Dermis blood vessel endothelial cell (primary cell): ENCODE measurements at places on chromosomes 13 and 19.
A peak's percentile ranks its signal among the peaks of the same experiment; 100 is the strongest.

GRCh38 chr13:42498521-42498920 lies 75.4 kb upstream of the TNFSF11 start:
- no peak for DNase-seq

DNA sequence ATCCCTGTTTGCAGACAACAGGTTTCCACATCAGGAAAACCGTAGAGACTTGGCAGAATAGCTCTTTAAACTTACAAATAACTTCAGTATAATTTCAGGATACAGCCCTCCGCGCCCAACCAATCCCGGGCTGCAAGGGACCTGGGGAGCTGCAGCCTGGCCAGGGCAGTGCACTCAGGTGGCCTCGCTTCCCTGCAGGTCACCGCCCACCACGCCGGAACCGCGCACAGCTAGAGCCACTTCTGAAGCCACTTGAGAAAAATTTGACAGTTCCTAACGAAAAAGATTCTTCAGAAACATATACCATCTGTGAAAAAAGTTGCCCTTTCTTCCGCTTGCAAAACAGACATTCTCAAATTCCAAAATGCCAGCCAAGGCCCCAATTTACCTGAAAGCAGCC lies 11.1 kb downstream of the ZNF91 start:
- no peak for DNase-seq

- DNase-seq = no peak
Observed at GRCh38 chr13:83377491-83377890, 504.8 kb downstream of the SLITRK1 start.

DNA sequence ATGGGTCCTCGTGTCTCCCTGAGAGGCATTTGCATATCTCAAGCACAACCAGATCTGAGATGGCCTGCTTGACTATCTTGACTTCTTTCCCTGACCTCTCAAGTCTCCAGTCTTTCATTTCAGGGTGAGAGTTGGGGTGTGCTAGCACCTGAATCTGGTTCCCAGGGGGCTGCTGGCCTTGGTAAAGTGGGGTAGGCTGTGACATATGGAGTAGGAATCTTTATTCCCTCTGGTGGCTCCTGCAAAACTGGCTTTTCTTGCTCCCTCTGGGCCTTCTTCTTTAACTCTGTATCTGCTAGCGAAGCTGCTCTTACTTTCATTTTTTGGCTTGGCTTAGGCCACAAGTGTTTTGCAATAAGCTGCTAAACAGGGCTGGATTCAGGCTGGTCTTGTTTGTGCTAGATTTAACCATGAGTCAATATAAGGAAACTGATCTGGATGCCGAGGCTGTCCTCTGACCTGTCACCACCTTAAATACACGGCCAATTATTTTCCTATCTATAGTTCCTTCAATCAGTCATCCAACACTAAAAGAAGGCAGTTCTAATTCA lies 42.3 kb downstream of the ZNF493 start:
- no peak for DNase-seq

GRCh38 chr19:805600-806550 lies 8.6 kb downstream of the PTBP1 start:
- no peak for DNase-seq

DNA sequence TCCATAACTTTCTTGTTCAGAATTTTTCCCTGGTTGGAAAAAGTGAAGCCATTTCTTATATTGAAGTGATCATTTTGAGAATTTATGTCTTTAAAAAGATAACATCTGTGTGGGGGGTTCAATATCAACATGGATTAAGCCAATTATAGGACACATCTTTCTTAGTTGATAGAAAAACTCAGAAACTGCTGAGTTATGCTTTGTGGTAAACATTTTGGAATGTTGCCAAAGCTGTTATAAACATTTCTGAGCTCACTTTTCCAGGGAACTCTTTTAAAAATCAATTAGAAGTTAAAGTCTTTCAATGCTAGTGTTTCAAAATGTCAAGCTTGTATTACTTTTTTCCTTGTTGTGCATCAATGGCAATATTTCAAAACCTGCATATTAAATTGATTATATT lies 248.8 kb downstream of the DACH1 start:
- DNase-seq = peak; percentile 34

DNA sequence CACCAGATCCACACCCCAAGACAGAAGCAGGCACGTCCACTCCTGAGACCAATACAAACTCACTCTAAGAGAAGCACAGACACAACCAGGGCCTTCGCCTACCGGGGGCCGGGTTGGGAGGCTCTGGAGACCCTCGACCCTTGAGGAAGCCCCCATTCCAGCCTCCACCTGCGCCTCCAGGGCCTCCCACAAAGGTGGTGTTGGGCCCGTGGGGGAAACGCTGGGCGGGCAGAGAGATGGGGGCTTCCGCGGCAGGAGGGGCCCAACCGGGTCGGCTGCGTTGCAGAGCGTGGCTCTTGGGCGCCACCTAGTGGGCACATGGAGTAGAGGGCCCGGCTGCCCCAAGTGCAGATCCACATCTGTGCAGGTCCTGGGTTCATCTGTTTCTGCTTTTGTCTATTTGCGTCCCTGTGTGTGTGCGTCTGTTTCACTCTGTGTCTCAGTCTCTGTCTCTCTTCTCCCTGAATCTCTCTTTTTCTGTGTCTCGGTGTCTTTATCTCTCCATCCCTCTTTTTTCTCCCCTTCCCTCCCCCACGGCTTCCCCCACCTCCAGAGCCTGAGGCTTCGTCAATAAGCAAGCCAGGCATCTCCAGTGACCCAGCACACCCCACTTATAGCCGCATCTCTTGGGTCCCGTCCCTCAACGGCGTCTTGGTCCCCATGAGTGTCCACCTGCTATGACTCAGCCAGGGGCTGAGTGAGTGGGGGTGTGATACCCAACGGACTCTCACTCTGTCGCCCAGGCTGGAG lies 10.5 kb upstream of the TINCR start:
- peak; percentile 65 for DNase-seq

DNA sequence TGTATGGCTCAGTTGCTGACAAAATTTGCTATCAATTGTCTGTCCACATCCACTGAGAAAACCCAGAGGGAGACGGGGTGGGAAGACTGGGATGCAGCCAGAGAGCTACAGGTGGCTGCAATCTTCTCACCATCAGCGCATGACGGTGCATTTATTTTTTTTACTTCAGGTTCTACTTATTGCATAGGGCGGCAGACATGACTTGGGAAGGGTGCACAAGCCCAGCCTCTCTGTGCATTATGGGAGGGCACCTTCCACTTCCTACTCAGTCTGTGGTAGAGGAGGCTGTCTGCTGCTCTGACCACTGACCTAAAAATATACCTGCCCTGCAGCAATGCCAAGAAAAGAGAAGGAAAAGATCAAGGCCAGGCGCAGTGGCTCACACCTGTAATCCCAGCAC lies 73.1 kb downstream of the ABCC4 start:
- DNase-seq = no peak

GRCh38 chr19:9308091-9308770 lies 1.4 kb downstream of the ZNF699 start:
- DNase-seq = no peak

GRCh38 chr19:33621811-33622504 lies at the start of gene CHST8:
TSS of gene CHST8 (plus strand) at chr19:33621953. CDS start at chr19:33689262, 67,309 bp downstream.
- peak; percentile 35 for DNase-seq

DNA sequence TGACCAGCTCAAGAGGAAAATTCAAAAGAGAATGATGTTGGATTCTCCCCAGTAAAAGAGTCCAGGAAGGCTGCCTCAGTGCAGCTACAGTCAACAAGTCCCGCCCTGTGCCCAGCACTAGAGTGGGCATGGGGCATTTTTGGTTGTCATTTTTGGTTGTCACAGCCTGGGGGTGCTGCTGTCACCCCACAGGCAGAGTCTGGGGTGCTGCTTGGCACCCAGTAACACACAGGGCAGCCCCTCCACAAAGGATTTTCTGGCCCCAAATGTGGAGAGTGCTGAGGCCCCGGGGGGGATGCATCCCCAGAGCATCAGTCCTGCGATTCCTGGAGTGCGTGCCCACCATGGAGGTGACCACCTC lies 28.2 kb upstream of the TMEM255B start:
- DNase-seq = no peak

GRCh38 chr19:37466277-37466797 lies 907 bp downstream of the ZNF569 start:
- DNase-seq = no peak

DNA sequence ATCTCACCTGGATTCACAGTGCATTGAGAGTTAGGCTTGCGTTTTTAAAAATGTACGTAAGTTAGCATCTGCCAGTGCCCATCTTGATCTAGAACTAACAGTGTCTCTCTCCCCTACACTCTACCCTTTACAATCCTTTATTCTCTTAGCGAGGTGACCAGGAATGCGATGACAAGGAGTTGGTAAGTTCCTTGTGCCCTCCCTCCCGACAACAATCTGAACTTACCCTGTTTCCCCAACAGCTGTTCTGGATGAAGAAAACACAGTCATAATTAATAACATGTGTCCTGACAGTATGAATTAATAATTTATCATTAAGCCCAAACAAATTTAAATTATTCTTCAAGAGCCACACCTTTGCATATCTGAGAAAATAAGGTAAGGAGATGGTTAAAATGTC lies 6.3 kb downstream of the TSHZ3 start:
- no peak for DNase-seq

DNA sequence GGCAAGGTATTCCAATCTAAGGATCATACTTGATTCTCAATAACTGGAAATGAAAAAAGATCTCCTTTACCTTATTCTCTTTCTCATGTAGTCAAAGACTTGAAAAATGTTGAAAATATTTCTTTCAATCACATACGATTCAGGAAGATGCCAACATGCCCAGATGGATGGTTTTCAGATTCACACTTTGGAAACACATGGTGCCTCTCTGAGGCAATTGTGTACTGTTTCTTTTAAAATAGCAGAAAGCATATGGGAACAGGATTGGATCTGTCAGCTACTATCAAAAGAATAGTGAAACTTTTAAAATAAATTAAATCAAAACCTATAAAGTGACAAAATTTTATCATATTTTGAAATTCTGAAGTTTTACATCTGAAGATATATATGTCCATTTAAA lies 222.4 kb downstream of the SPRY2 start:
- DNase-seq = no peak

- peak; percentile 48 for DNase-seq
Observed at GRCh38 chr19:48480183-48480557, 11.0 kb downstream of the CYTH2 start.

DNA sequence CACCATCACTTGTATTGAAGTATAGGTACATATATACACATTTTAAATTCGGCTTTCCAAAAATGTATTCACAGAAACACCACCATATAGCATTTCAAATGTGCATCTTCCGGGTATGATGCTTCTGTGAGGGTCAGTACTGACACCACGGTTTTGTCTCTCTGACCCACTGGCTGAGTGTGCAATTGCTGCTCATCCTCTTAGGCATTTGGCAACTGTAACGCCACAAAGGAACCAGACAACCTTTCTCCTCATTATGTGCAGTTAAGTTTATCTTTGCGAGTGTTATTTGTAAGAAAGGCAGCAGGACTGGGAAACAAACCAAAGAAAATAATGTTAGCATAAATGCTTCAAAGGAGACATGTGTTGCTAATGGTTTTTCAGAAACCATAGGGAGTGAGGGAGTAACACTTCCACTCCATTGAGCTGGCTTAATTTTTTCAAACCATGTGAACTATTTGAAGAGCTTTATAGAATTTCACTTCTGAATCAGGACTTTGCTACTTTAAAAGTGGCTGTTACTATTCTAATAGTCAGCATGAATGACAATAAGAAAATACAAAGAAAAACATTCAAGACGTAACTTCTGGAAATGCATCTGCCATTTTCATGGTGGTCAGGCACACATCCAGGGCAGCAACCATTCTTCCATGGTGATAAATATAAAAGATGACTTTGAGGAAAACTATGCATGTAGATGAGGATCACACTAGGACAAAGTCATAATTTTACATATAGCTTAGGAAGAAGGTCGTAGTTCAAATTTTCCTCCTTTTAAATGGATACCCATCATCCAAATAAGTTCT lies 423.3 kb downstream of the MZT1 start:
- no peak for DNase-seq

DNA sequence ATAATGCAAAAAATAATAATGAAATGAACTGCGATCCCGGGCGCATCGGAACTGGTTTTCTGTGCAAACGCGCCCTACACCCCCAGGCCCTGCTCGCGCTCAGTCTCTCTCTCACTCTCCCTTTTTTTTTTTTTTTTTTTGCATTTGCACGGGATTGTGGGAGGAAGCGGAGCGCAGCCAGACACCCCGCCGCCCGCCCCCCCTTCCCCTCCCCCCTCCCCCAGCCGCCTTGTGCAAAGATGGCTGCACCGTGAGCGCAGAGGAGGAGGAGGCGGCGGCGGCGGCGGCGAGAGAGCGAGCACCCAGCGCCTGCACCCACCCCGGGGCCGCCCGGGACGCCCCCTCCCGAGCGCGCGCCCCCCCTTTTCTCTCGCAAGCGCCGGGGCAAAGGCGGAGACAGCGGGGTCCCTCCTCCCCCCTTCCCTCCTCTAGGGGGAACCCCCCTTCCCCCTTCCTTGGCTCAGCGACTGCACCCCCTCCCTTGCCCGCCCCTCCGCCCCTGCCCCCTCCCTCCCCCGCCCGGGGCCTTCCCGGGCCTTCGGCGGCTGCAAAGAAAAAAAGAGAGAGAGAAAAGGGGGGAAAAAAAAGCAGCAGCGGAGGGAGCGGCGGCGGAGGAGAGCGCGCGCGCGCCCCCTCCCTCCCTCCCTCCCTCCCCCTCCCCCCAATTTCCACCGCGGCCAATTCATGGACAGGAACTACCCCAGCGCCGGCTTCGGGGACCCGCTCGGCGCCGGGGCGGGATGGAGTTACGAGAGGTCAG lies at the start of gene PRR12:
PRR12 (plus strand) TSS at position 212 of the 760 bp plus-strand sequence; CDS start at position 685, 473 bp downstream.
- DNase-seq = peak; percentile 73

GRCh38 chr19:46766569-46767317 lies 20.5 kb upstream of the STRN4 start:
- peak; percentile 66 for DNase-seq

DNA sequence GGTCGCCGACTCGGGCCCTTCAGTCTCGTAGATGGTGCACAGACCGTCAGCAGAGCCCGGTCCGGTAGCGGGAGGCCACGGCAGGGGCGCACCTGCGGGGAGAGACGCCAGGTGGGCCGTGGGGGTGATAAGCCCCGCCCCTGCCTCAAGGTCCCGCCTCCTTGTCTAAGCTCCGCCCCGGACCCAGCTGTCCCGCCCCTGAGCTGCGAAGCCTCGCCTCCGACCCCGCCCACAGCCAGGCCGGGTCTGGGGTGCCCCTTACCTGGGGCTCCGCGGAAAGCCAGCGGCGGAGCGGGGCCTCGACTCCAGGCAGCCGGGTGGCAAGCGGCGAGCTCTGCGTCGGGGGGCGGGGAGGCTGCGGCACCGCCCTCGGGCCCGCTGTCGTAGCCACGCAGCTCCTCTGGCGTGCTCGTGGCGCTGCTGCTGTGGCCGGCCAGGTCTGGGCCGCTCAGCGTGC lies 4.7 kb downstream of the PRR36 start:
- peak; percentile 54 for DNase-seq

- no peak for DNase-seq
Observed at GRCh38 chr13:22926748-22927400, 253.9 kb upstream of the SGCG start.

GRCh38 chr19:18666317-18666716 lies 17.2 kb upstream of the CRTC1 start:
- no peak for DNase-seq

- no peak for DNase-seq
Observed at GRCh38 chr13:50678464-50679162, 164.9 kb downstream of the DLEU7 start.
